ENCODE measurements at places on chromosomes 11 and 22. TPM values are rescaled to one million over a fixed set of nuclear protein-coding genes. Genes with fewer than 3 reads are reported as not detected.

- DNase-seq = no peak
Measured at GRCh38 chr11:108468478-108468864, 1.1 kb upstream of the C11orf65 start.

DNA sequence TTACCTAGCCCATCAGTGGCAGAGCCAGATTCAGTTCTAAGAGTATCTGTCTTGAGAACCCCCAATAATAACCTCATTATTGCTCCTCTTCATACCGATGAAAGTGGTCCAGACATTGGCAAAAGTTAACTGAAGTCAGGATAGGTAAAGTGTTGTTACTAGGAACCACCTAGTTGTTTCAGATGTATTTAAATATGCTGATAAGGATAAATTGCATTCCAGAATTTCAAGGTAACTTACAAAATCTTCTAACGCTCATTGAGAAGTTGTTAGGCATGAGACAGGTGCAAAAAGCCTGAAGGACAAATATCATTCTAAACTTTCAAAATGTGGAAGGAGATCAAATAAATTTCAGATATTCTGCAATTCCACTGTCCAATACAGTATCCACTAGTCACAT is 27.8 kb downstream of the VWA5A start:
- no peak for DNase-seq

DNA sequence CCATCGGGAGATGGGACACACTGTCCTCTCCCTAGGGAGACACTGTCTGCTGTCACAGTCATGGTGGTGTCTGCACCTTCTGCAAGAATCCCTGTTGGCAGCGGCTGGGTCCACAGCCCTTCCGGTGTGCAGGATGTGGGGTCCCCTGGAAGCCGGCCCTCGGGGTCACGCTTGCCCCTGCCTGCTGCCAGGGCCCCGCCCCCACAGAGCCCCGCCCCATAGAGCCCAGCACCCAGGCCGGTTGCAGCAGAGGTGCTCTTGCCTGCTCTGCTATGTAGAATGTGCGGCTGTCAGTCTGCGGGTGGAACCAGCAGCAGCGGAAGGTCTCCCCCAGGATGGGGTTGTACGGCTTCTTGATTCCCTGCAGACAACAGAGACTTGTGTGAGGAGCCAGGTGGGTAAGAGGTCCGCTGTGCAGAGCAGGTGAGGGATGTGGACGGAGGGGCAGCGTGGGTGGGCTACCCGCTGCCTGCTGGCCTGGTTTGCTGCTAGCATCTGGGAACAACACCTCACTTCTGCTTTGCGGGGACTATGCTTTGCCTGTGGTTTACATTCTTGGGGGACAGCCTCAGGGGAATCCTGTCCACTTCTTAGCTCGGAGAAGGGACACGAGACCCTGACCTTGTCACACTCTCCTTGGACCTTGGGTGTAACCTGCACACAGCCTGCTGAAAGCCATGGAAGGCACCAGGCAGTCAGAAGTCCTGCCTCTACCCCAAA is 44.9 kb upstream of the CARS1 start:
- DNase-seq = no peak

GRCh38 chr11:100863080-100863581 is 176.0 kb downstream of the ARHGAP42 start:
- DNase-seq = peak; percentile 21

GRCh38 chr11:44957040-44957515 is 6.4 kb upstream of the TP53I11 start:
- DNase-seq = no peak

DNA sequence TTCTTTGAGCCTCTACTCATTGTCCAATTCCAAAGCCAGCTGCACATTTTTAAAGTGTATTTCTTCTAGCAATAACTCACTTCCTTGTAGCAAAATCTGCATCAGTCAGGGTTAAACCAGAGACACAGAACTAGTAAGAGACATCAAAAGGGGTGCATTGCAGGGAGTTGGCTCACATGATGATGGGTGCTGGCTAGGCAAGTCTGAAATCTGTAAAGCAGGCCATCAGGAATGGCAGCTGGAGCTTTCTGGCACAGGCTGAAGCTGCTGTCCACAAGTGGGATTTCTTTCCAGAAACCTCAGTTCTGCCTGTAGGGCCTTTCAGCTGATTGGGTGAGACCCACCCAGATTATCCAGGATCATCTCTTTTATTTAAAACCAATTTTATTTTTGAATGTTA is 698.1 kb downstream of the NTM start:
- DNase-seq = no peak

GRCh38 chr11:48052183-48053044 is 72.1 kb downstream of the PTPRJ start:
- DNase-seq = no peak

GRCh38 chr11:76820184-76820566 is 37.0 kb downstream of the TSKU start:
- no peak for DNase-seq

DNA sequence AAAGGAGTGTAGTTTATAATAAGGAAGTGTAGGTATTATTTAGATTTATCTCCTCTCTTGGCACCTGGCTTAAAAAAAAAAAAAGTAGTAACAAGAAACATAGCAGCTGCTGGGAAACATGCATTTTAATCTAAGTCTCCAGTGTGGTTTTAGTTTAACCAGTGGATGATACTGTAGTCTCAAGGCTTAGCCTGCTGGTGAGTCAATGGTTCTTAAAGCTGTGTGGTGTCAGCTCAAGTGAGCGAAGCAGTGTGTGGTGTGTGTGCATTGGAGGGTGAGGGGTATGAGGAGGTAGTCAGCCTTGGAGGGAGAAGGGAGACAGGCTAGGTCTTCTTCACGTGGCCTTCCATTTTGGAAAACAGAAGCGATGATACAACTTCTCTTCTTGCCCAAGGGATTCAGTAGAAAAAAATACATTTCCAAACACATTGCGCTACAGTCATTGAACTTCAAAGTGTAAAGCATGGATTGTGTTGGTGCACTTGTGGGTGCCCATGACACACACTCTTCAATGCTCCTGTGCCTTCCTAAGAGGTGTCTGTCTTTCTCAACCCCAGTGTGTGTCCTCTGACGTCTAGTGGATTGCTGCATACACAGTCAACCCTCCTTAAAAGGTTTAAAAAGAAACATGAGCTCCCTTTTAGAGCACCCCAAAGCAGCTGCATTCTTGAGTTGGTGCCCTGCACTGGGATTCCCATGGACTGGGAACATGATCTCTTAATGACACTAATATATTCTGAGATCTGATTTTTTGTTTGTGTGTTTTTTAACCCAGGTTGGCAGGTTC is 40.1 kb downstream of the ZBTB16 start:
- DNase-seq = no peak

DNA sequence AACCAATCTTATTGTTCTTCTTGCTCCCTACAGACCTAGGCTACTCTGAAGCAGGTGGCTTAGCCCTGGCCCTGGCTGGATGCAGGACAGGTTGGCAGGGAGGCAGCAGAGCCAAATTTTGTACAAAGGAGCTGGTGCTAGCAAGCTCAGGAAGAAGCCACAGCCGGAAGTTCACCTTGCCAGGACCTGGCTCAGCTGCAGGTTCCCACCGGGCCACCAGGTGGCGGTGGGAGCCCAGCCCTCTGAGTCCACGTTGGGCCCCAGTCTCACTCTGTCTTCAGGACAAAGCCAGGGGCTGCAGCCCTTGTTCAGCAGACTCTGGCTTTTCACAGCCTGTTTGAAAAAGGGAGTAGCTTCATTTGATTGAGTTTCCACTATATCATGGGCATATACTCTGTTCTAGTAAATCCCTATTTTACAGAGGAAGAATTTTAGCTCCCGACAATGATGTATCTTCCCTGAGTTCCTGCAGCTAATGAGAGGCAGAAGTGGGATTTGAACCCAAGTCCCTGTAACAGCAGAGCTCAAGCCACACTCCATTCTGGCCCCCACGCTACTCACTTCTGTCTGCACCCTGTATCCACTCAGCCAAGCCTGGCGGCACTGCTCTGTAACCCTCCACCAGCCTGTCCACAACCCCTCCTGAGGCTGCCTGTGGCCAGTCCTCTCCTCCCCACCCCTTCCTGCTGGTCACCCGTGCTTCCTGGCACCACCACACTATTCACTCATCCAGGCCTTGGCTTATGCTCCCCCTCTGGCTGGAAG is 3.3 kb downstream of the TKFC start:
- peak; percentile 42 for DNase-seq

DNA sequence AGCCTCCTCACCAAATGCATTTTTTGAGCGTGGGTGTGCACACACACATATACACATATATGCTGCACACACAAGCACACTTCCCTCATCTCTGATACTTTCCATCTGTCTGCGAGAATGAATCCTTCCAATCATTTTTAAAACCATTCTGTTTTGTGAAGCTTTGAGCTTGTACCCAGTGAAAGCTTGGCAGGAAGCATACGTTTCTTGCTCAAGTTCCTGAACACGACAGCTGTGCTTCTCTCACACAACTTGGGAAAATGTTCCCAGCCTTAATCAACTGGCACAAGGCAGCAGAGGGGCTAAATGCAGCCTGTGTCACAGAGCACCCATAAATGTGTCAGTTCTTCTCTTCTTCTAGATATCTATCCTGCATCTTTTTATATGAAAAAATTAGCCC is 524.0 kb upstream of the KIRREL3 start:
- DNase-seq = no peak

GRCh38 chr11:57644748-57645688 is 4.7 kb downstream of the YPEL4 start:
- DNase-seq = peak; percentile 81

- no peak for DNase-seq
Measured at GRCh38 chr22:39678862-39679490, 108.4 kb downstream of the CACNA1I start.

HEPHL1 gene
- not detected for total RNA-seq

DTX4 gene
- total RNA-seq = 32.4 TPM

CASP12 gene
- 2.3 TPM for total RNA-seq

OSM gene
- 1.4 TPM for total RNA-seq

KRTAP5-11 gene
- total RNA-seq = not detected

KRTAP5-9 gene
- total RNA-seq = 2.1 TPM
